ENCODE measurements at places on chromosomes 2 and 18.

DNA sequence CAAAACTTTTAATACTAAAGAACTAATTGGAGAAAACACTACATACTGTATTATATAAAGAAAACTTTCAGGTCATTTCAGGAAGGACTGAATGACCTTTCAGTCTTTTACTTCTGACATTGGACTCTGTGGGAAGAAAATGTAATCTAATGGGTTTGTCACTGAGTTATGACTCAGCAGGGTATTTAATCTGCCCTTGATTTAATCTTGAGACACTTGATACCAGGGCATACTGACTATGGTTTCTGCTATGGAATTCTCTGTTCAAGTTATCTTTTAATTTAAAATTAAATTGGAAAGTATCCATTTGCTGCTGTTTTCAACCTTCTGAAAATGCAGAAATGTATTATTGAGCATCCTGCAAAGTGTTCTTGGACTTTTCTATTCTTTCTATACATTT, 354.2 kb upstream of the GALNT5 start:
- DNase-seq: no peak

DNA sequence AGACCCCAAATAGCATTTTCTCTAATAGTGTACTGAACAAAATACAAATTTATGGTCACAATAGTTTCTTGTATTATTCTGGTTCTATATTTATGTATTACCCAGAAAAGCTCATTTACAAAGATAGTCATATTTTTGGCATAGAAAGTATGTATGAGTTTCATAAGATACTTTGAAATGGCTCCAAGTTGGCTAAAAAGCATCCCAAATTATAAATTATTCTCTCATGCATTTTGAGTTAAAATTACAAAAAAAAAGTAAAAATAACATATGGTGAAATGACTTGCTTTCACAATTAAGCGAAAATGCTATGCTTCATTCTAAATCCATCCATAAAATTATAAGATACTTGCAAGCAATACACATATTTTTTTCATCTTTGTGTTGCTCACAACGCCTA, 530.7 kb downstream of the ZNF804A start:
- DNase-seq: no peak

- no peak for DNase-seq
These were observed 93.5 kb upstream of the MAPRE2 start for GRCh38 chr18:34947711-34948125.

DNA sequence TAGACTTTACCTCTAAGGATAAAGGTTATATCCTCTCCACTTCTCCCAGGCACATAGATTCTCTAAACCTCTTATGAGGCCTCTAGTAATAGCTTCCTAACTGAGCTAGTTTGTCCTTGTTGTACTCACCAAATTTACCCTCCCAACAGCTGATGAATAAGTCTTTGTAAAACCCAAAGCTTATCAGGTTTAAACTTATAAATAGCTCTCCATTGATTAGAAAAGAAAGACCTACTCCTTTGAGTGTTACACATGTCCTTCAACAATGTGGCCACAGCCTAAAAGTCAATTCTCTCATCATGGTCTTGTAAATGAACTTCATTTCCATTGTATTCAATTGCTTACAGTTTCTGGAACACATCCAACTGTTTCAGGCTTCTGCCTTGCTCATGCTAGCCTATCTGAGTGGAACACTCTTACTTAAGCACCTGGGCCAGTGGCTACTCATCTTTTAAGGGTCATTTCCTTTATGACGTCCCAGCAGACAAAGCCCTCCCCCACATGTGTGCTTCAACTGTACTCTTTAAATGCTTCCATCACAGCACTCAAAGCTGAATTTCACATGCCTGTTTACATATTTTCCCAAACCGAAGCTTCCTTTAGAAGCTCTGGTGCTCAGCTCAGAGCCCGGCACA, 131.6 kb downstream of the CDH2 start:
- no peak for DNase-seq

DNA sequence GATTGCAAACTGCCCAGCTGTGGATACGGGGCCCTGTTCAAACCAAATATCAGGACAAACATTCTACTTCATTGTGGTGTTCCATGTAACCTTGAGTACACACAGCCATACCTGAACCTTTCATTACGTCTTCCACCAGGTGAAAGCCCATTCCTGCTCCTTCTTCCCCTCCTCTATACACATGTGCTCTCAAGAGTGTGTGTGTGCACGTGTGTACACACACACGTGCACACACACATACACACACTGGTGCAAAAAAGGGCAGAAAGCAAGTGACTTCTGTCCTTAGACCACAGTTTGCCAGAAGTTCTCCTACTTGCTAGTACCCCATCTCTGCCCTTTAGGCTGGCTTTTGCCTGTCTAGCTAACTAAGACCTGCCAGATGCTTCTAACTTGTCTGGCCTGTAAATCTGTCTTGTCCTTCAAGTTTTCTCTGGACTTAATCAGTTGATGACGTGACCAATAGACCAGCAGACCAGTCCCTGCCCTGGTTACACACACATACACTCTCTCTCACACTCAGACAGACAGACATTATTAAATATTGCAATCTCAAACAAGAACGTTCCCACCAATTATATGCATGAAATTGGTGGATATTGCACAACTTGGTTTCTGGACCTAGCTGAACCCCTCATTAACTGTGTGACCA, 163.4 kb downstream of the MSH2 start:
- no peak for DNase-seq
